Panc1 (cell line): ENCODE measurements at places on chromosomes 7 and 10.

DNA sequence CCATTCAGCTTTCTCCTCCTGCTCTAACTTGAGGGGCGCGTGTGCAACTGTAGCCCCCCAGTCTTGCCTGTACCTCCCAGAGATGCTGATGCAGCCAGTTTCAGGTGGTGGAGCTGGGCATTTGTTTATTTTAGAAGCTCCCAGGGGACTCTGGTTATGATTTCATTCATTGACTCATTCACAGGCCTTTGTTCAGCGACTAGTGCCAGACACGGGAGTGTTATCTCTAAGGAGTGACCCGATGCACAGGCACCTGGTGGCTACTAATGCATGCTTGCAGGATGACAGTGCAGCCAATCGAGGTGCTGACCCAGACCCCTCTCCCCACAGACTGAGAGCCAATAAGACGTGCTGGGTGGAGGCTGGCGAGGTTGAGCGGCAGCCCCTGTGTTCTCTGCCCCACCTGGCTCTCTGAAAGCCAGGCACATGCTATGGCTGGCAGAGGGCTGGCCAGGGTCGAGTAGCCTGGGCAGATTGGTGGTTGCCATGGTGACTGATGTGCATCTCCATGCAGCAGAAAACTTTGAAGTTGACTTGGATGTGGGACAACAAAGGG lies 19.7 kb upstream of the SLC18A2 start:
- H3K4me3 ChIP-seq = no peak overlapping the region
- no peak overlapping the region for H3K27ac ChIP-seq
- H3K27me3 ChIP-seq = peaks cover 10% of the 10 kb centered on the region; the same call in 1 of the 2 replicates

GRCh38 chr7:123941391-123942180 lies 16.5 kb downstream of the SPAM1 start:
- DNase-seq = no peak
- H3K27ac ChIP-seq = no peak overlapping the region
- H3K4me1 ChIP-seq = no peaks in the 10 kb centered on the region

DNA sequence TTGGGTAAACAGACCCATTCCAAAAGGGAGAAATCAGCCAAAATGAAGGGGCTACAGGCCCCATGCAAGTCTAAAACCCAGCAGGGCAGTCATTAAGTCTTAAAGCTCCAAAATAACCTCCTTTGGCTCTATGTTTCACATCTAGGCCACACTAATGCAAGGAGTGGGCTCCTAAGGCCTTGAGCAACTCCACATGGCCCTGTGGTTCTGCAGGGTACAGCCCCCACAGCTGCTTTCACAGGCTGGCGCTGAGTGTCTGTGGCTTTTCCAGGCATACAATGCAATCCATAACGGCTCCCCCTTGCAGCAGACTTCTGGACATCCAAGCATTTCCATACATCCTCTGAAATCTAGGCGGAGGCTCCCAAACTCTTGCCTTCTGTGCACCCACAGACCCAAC lies 9.0 kb downstream of the TMEM243 start:
- H3K36me3 ChIP-seq = no peaks in the 10 kb centered on the region
- no peaks in the 10 kb centered on the region for H3K4me1 ChIP-seq
- no peaks in the 10 kb centered on the region for H3K27me3 ChIP-seq

DNA sequence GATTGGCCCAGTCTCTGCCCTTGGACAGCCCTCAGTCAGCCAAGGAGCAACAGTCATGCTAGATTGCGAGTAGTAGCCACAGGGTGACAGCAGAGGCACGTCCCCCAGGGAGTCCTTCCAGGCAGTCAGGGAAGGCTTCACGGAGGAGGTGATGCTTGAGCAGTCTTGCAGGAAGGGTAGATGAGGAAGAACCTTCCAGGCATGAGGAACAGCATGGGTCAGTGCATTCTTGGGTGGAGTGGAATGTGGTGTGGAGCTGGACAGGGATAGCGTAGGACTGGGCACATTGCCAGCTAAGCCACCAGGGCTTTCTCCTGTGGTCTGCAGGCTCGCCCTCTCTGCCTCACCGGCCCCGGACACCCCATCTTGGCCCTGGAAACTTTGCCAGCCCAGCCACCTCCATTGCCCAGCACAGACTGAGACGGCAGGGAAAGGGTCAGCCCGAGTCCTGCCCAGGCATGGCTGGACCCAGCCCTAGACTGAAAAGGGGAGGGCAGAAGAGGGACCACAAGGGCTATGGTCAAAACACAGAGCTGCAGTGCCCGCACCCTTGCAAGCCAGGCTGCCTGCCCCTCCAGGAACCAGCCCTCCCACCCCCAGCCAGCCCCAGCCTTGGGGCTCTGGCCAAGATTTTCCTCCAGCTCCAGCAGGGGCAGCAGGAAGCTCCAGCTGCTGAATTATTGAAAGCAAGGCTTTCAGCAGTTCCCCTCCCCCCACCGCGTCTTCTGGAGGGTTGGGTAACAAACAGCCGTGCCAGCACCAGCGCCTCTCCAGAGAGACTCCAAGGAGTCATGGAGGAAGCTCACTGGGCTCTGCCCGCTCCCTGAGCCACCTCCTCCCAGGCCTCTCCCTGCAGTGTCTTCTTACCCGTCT lies 18.7 kb downstream of the SRRM3 start:
- H3K4me1 ChIP-seq = peaks cover 5% of the 10 kb centered on the region; the same call in 1 of the 2 replicates
- no peak for DNase-seq
- H3K27me3 ChIP-seq = no peaks in the 10 kb centered on the region; the same call in 1 of the 2 replicates
- no peaks in the 10 kb centered on the region for H3K36me3 ChIP-seq

DNA sequence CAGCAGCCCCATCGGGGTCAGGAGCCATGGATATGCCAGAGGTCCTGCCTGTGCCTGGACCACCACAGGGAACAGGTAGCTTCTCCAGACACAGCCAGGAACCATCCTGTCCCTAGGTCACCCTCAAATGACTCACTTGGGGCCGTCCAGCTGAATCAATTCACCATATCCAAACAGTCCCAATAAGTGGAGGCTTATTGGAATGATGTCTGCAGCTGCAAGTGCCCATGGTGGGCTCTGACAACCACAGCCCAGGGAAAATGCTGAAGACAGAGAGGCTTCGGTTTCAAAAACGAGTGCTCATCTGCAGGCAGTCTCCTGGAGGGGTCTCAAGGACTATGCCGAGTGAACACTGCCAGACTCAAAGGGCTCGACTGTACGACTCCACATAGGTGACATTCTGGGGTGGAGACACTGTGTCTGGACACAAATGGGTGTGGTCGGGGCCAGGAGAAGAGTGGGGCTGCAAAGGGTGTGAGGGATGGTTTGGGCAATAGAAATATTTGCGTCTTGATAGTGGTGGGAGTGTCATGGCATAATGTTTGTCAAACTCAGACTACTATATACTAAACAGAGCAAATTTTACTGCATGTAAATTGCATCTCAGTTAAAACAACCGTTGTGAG lies 204.8 kb downstream of the TNS3 start:
- no peak overlapping the region for H3K27ac ChIP-seq
- H3K27me3 ChIP-seq = no peaks in the 10 kb centered on the region
- H3K4me1 ChIP-seq = peaks cover 100% of the 10 kb centered on the region
- H3K4me3 ChIP-seq = no peak overlapping the region

GRCh38 chr10:47078393-47079203 lies 167.4 kb downstream of the PTPN20 start:
- H3K36me3 ChIP-seq = no peaks in the 10 kb centered on the region
- no peak overlapping the region for H3K27ac ChIP-seq
- no peak for DNase-seq
- H3K4me1 ChIP-seq = no peaks in the 10 kb centered on the region
